ENCODE measurements at places on chromosomes 6 and 20. TPM values are rescaled to one million over a fixed set of nuclear protein-coding genes. Genes with fewer than 3 reads are reported as not detected.

GRCh38 chr6:1094306-1094705 is 217.6 kb upstream of the FOXQ1 start:
- no peaks in the 10 kb centered on the region for H3K27me3 ChIP-seq
- no peak for DNase-seq
- H3K4me3 ChIP-seq: no peak overlapping the region
- H3K27ac ChIP-seq: no peak overlapping the region
- no peaks in the 10 kb centered on the region for H3K36me3 ChIP-seq
- H3K4me1 ChIP-seq: peaks cover 6% of the 10 kb centered on the region

DNA sequence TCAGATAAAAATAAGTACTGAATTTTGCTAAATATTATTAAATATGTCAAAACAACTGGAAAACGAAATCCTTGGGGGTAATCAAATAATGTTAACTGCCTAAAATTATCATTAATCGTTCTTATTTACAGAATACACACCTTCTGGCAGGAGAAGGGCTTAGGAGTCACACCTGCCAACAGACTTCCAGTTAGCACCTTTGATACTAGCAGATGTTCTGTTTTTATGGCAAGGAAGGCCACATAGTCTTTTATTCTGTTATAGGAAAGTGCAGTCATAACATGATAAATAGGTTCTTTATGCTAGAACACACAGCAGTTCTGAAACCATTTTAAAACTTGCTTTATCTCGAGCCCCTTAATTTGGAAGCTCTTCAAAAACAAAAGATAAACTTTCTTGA is 464.1 kb downstream of the UTRN start:
- no peak overlapping the region for H3K27ac ChIP-seq
- no peak for DNase-seq
- H3K36me3 ChIP-seq: peaks cover 1% of the 10 kb centered on the region
- H3K27me3 ChIP-seq: no peaks in the 10 kb centered on the region
- H3K4me3 ChIP-seq: no peak overlapping the region
- H3K4me1 ChIP-seq: no peaks in the 10 kb centered on the region

DNA sequence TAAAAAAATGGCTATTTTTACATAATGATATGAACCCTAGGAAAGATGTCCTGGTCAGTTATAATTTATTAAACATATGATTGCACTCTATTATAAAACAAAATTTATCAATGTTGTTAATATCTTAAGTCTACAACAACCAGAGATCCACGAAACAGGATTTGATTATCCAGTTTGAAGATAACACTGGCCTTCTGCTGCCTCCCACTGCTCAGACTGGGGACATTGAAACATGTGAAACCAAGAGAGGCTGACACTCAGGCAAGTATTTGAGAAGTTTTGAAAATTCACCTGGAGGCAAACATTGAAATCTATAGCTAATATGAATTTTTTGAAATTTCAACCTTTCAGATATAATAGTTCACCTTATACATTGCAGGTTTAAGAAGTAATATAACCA is 219.3 kb upstream of the HSF2 start:
- no peak for DNase-seq
- H3K4me1 ChIP-seq: no peaks in the 10 kb centered on the region
- H3K27ac ChIP-seq: no peak overlapping the region
- no peaks in the 10 kb centered on the region for H3K27me3 ChIP-seq
- H3K36me3 ChIP-seq: no peaks in the 10 kb centered on the region

- no peaks in the 10 kb centered on the region for H3K27me3 ChIP-seq
- H3K36me3 ChIP-seq: peaks cover 2% of the 10 kb centered on the region
- no peak overlapping the region for H3K4me3 ChIP-seq
Measured at GRCh38 chr6:12102350-12102749, 90.2 kb downstream of the HIVEP1 start.

DNA sequence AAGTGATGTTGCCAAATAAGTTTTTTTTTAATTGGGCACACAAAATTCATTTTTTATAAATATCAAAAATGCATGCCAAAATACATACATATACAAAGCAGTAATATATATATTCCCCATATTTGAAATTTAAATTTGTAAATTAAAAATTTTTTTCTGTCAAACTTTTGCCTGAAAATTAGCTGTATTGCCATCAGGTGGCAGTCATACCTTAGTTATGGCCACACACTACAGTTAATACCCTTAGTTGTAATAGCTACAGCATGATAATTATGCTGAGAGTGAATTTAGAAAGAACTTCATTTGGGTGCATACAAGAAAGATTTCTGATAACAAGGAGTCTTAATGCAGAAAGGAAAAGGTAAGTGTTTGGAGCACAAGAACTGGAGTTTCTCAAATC is 46.2 kb upstream of the SDHAF4 start:
- H3K27me3 ChIP-seq: no peaks in the 10 kb centered on the region
- no peak overlapping the region for H3K4me3 ChIP-seq
- H3K36me3 ChIP-seq: peaks cover 3% of the 10 kb centered on the region
- no peak for DNase-seq
- no peaks in the 10 kb centered on the region for H3K4me1 ChIP-seq
- no peak overlapping the region for H3K27ac ChIP-seq

- H3K27me3 ChIP-seq: peaks cover 26% of the 10 kb centered on the region
- DNase-seq: no peak
- H3K27ac ChIP-seq: no peak overlapping the region
- no peaks in the 10 kb centered on the region for H3K4me1 ChIP-seq
Measured at GRCh38 chr6:3221578-3221977, 5.9 kb downstream of the TUBB2B start.

- no peaks in the 10 kb centered on the region for H3K4me1 ChIP-seq
- no peak overlapping the region for H3K27ac ChIP-seq
- no peaks in the 10 kb centered on the region for H3K27me3 ChIP-seq
- DNase-seq: no peak
- H3K4me3 ChIP-seq: no peak overlapping the region
- no peaks in the 10 kb centered on the region for H3K36me3 ChIP-seq
Measured at GRCh38 chr6:50128420-50129005, 78.8 kb upstream of the DEFB112 start.

DNA sequence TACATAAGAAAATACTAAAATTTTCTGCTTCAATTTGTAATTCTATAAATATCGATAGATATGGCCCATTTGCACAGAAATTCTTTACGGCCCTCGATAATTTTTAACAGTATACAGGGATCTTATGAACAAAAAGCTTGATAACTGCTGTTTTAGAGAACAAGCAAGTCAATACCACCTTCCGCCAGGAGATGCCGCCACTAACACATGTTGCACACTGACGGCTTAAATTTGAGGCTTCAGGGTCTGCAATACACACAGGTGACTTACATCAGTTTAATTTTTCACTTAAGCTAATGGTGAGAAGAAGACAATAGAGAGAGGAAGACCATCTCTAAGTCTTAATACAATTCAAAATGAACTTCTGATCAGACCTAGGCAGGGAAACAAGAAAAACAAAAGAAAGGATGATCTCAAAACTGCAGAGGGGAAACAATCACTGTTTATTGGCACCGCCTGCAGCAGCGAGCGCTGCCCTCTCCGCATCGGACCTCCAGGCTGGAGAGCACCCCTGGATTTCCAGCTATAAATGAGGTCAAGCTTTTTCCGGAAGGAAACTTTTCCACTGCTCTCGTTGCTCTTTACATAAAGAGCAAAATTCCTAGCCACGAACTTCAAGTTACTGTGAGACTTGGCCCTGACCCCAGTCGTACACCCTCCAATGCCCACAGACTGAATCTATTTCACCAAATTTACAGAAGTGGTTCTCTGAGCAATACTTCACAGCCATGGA is 53.9 kb downstream of the OTOR start:
- no peak overlapping the region for H3K4me3 ChIP-seq
- peaks cover 4% of the 10 kb centered on the region for H3K27me3 ChIP-seq

C20orf202 gene
- not detected for polyA plus RNA-seq

CLVS2 gene
- not detected for polyA plus RNA-seq

TNNC2 gene
- not detected for polyA plus RNA-seq

PCSK2 gene
- not detected for polyA plus RNA-seq

BMP7 gene
- polyA plus RNA-seq: 0.29 TPM

KCNK16 gene
- polyA plus RNA-seq: not detected

CAGE1 gene
- polyA plus RNA-seq: 0.04 TPM

RIN2 gene
- 40.1 TPM for polyA plus RNA-seq

CRYBG1 gene
- 36.9 TPM for polyA plus RNA-seq

Data from keratinocyte (primary cell).